ENCODE measurements at places on chromosomes 11 and 22. TPM values are rescaled to one million over a fixed set of nuclear protein-coding genes. Genes with fewer than 3 reads are reported as not detected.

The HBG2 gene
- total RNA-seq = 6.5 TPM

The ACTN3 gene
- 0.13 TPM for total RNA-seq

The WT1 gene
- total RNA-seq = 15.9 TPM

The MUC6 gene
- 0.49 TPM for total RNA-seq

The BLID gene
- total RNA-seq = 0.41 TPM

The OMP gene
- total RNA-seq = 1.5 TPM

The OR51B2 gene
- total RNA-seq = not detected

The CYTH4 gene
- 1.3 TPM for total RNA-seq
